ENCODE measurements at places on chromosomes 11 and 22.
A peak's percentile ranks its signal among the peaks of the same experiment; 100 is the strongest.

DNA sequence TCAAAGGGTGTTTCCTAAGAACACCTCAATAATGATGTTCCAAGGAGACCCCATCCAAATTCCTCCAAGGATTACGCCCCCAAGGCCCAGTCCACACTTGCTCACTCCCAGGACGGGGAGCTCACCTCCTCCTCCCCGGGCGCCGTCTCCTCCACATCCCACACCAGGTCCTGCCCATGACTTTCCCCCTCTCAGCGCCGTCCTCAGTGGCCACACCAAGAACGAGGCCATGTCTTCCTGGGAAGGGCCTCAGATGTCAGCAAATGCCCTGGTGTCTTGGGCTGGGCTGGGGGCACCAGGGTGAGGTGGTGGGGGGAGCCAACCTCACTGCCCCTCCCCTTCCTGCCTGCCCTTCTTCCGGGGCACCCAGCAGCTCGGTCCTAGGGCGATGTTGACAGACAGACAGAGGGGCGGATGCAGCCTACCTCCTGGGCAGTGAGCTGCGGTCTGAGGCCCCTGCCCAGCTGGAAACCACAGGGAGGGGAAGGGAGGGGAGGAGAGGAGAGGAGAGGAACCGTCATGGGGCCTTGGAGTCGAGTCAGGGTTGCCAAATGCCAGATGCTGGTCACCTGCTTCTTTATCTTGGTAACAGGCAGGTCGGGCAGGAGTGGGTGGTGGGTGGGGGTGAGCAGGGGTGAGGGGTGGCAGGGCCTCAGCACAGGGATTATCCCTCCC is at the start of the genes C11orf21 and TSPAN32:
TSS of gene C11orf21 (minus strand) at position 288 of the 675 bp plus-strand sequence. CDS start at position 178, 110 bp downstream.
TSS of gene TSPAN32 (plus strand) at position 383 of the 675 bp plus-strand sequence. CDS start at position 520, 137 bp downstream.
- peak; percentile 17 for DNase-seq

DNA sequence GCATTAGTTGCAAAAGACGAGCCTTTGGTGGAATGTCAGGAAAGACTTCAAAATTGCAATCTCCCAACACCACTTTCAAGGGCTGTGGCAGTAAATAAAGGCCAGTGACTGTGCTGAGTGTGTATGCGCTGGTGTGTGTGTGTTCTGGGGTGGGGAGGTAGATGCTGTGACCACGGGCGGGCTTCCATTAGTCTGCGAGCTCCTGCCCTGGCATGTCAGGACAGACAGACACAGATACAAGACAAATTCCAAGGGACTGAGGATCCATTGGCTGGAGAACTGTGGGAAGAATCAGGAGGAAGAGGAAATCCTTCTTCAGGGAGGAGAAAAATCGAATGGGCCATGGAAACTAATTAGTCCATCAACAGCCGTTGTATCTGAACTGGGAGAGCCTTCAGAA is 83.6 kb downstream of the FEZ1 start:
- DNase-seq, result no peak

DNA sequence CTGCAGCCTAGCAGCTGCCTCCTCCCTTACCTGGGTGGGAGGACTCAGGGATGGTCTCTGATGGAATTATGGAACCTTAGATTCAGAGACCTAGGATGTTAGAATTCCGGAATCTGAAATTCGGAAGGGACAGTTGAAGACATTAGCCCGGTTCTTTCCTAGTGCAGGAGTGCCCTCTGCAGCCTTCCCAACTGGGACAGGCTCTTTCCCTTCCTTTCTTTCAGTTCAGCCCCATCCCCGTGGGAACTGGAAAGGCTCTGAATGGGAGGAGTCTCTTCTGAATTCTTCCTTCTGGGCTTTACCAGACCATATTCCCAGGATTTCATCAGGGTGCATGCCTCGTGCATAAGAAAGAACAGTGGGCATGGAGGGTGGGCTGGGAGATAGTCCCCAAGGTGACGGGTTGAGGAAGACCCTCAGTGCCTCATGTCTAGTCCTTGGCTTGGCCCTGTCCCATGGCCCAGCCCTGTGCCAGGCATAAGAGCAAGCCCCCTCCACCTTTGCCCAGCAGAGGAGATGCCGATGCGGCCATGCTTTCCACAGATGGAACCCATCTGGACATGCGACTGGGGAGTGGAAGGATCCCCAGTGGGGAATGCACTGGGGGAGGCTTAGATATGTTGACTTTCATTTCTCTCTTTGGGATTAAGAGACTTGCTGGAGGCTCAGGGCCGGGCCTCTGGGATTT is 14.4 kb downstream of the DNAJB13 start:
- no peak for DNase-seq

DNA sequence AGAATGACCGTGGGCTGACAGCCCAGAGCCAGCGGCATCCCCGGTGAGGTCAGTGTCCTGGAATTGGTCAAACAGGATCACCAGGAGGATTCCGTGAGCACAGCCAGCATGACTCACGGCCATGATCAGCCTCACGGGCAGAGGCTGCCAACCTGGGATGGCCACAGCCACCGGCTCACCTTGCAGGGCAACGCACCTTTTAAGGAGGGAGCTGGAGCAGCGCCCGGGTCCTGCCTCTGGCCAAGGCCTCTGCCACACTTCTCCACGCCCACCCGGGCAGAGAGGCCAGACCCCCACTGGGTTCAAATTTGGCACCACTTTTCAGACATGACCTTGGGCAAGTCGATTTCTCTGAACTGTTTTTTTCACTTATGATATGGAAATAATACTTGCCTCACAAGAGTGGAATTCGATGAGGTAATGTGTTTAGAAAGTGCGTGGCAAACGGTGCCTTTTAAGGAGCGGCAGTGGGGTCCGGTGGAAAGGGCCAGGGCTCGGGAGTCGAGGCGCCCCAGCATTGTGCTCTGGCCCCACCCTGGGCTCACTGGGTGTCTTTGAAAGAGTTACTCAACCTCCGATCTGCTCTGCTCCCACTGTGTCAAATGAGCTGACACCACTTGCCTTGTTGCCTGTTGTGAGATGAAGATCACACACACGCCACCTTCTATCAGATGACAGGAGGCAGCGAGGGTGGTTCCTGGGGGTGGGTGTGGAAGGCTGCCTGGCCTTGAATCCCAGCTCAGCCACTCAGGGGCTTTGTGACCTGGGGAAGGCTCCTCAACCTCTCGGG is 16.0 kb downstream of the TXN2 start:
- peak; percentile 39 for DNase-seq

GRCh38 chr11:16863389-16863788 is 124.9 kb downstream of the C11orf58 start:
- DNase-seq, result no peak

DNA sequence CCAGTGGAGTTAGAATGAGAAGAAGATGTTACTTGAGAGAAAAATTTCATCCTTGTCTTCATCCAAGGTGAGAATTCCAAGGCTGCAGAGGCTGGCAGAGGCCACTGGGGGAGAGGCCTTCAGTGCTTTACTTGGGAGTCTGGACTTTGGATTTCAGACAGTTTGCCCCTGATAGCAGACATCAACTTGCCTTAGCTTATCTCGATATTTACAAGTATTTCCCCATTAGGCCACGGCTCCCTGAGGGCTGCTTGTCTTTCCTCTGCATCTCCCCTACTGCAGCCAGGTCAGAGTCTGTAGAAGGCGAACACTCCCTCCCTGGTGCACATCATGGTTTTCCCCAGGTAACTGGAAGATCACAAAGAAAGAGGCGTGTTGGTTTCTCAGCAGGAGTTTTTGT is 29.9 kb upstream of the BSX start:
- DNase-seq, result no peak

- DNase-seq, result no peak
Measured at GRCh38 chr11:120871194-120871593, 152.7 kb upstream of the TBCEL start.

GRCh38 chr11:123624974-123625373 is 29.4 kb downstream of the SCN3B start:
- DNase-seq, result no peak

GRCh38 chr11:125224391-125225021 is 60.0 kb downstream of the PKNOX2 start:
- DNase-seq, result no peak

GRCh38 chr22:37967637-37968451 is 14.3 kb downstream of the POLR2F start:
- peak; percentile 17 for DNase-seq

- DNase-seq, result no peak
Measured at GRCh38 chr11:119055901-119056300, 1.1 kb downstream of the HYOU1 start.

All from putamen (tissue), 1 donor.